ENCODE measurements at places on chromosomes 6 and 20. TPM values are rescaled to one million over a fixed set of nuclear protein-coding genes. Genes with fewer than 3 reads are reported as not detected.
A peak's percentile ranks its signal among the peaks of the same experiment; 100 is the strongest.

DNA sequence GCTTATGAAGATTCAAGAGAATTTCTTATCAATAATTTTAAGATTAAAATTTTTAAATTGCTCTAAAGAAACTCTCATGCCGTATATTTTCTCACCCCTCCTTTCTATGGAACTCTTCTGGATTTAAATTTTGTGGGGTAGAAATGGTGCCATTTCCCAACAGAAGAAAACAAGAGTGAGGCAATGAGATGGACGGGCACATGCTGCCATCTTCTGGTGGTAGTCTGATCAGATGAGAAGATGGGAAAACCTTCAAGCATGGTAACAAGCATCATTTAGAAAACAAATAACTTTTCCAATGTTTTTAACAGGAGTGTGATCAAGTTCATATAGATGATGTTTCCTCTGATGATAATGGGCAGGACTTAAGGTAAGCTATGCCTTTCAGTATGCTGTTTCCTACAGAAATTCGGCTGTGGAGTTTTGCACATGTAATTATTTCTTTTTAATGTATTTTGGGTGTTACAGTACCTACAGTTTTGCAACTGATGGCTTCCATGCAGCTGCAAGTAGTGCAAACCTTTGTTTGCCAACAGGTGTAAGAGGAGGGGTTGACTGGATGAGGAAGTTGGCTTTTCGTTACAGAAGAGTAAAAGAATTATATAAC lies 271.4 kb downstream of the EYA4 start:
- DNase-seq: peak; percentile 68

GRCh38 chr20:50977066-50978021 lies 18.7 kb downstream of the MOCS3 start:
- peak; percentile 32 for DNase-seq

DNA sequence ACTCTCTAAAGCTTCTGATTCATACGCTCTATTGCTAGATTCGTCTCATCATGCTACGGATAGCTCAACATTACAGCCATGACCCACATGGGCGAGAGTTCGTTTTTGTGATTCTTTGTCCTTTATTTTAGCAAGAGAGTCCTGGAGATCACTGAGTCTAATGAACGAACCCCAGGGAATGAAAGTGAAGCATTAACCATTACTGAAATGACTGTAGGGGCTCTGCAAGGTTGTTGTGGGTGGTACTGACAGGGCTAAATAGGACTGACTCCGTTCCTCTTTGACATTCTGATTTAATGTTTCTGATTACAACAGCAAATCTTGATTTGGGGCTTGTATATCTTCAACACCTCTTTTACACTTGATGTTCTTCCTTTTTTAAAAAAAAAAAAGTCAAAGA lies 13.7 kb upstream of the RTF2 start:
- no peak for DNase-seq

C6orf15 gene
- total RNA-seq: not detected

RUNX2 gene
- total RNA-seq: not detected

DNA sequence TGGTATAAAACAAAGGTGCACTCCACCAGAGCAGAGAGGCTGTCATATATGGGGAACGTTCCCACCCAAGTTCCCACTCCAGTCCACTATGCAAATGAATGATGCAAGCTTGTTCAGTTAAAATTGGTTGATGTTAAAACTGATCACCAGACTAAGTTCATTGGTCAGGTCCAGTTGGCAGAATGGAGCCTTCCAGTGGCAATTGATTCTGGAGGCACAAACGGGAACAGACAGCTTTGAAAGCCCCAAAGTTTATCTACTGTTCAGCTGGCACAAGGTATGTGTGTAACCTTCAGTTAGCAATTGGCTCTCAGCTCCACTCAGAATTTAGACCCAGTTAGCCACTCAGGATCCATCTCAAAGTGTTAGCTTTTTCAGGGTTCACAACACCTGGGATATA lies 119.4 kb upstream of the CEP85L start:
- no peak for DNase-seq

BPI gene
- not detected for total RNA-seq

- no peak for DNase-seq
These were observed 3.7 kb upstream of the TAF8 start for GRCh38 chr6:42046464-42047212.

GRCh38 chr20:56630506-56631317 lies 1.6 kb downstream of the TFAP2C start:
- DNase-seq: peak; percentile 74

DEFB132 gene
- not detected for total RNA-seq

DNA sequence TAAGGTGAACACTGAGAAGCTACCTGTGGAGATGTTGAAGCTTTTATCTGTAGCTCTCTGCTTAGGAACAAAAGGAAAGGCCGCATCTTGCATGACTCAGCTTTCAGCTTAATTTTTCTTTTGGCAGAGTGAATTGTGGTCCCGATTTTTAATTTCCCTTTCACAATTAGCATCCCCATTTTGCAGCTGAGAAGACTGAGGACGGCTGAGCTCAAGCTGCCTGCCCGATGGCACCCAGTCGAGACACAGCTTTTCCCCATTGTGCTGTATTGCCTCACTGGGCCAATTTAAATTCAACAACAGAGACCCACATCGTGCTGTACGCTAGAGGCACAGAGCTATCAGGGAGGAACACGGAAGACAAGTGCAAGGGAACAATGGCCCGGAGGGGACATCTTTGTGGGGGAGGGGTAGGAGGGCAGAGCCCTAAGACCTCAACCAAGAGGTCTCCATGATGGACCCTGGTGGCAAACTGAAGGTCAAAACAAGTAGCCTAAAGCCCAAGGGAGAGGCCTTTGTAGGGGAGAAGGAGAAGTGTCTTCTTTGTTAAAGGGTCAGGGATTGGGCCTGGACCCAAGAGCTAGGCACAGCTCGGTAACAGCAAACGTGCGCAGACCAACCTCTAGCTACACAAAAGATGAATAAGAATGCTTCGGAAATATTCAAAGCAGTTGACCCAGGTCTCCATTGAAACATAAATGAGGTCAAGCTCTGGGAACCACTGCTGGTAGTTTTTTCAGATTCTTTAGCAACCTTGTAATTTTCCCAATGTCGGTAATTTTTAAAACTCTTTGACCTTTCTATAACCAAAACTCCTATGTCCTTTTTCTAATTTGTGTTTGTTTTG lies 13.3 kb upstream of the QKI start:
- no peak for DNase-seq
